ENCODE measurements at places on chromosomes 1 and 21.

DNA sequence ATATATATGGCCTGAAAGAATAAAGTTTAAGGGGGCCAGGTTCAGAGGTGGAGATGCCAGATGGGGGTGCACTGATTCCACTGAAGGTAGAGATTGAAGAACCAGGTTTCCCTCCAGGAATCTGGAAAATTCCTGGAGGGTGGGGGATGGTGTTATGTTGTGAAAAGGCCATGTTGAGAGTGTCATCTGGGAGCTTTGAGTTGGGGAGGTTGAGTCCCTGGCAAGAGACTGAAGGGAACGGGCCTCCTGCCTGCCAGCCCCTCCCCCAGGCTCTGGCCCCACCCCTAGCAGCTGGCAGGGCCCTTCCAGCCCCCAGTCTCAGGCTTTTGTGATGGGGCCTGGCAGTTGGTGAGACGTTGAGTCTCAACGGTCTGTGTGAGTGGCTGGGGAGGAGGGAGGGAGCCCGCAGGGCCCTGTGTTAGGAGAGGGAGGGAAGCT lies 4.1 kb downstream of the PTPRU start:
- DNase-seq, result no peak

- no peak for DNase-seq
Measured at GRCh38 chr1:93087532-93087931, 8.4 kb downstream of the MTF2 start.

GRCh38 chr1:109808703-109809102 lies 45.0 kb upstream of the EPS8L3 start:
- no peak for DNase-seq

DNA sequence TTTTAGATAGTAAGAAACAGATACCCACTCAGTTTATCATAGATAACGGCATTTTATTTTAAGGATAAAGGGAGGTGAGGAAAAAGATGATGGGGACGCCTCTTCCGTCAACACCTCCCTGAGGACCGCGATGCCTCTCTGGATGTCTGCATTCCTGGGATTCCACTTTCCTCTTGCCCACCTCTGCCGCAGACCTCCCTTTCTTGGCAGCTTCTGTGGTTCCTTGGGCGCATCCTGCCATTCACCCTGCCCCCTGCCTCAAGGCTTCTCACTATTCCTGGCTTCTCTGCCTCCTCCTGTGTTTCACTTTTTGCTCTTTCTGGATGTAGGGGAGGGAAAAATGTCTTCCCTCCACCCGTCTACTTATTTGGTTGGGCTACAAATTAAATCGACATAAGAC lies 19.9 kb downstream of the HUNK start:
- DNase-seq, result no peak

DNA sequence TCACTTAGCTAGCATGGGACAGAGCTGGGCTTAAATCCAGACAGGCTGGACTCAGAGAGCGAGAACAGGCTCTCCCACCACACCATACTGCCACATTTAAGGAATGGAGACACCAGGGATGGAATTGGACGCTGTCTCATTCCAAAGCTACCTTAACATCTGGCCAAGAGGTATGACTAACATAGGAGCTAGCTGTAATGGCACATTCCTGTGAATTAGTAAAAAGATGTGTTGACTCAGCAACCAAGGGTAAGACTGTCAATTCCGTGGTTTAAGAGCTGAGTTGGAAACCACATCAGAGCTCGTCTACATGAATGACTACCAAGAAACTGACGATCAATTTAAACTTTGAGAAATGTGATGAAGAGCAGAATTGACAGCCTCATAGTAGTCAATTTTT lies 8.3 kb upstream of the TNFRSF9 start:
- no peak for DNase-seq

DNA sequence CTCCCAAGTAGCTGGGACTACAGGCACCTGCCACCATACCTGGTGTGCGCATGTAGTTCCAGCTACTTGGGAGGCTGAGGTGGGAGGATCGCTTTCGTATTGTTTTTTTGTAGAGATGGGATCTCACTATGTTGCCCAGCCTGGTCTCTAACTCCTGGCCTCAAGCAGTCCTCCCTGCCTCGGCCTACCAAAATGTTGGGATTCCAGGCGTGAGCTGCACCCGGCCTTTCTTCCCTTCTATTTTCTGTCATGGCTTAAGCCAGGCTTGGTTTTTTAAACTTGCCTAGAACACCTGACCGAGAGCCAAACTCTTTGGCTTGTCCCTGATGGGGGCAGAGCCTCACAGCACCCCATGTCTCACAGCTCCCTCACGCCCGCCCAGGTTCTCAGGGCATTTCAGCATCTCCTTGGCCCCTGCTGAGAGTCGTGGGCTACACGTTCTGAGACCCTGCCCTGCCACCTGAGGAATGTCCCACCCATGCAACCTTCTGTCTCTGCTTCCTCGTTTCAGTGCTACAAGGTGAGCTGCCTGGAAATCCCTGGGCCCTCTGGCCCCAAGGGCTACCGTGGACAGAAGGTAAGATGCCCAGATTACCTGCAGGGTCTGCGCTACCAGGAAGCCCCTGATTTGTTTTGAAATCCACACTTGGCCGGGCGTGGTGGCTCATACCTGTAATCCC lies 15.7 kb downstream of the COL6A2 start:
- no peak for DNase-seq
